ENCODE measurements at places on chromosomes 2 and 18.

DNA sequence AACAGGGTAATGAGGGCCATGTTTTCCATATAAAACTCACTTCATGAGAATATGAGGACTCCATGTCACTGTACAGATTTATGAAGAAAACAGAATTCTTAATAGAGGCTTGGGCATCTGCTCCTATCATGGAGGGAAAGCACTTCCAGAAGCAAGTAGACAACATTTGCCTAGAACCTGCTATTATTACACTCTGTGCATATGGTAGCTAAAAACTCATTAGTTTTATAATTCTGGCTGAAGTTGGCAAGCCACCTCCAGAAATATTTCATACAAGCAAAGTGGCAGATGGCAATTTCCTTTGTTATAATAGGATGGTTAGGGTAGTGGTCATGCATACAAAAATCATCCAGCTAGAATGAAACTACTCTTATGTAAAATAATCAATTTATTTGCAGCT is 65.8 kb upstream of the TLK1 start:
- no peak for DNase-seq

- no peak for DNase-seq
These were observed 207.1 kb upstream of the SMAD2 start for GRCh38 chr18:48137374-48138081.

GRCh38 chr2:185208261-185208660 is 530.3 kb upstream of the FSIP2 start:
- no peak for DNase-seq

GRCh38 chr2:54420524-54421172 is 35.5 kb upstream of the SPTBN1 start:
- DNase-seq = no peak

DNA sequence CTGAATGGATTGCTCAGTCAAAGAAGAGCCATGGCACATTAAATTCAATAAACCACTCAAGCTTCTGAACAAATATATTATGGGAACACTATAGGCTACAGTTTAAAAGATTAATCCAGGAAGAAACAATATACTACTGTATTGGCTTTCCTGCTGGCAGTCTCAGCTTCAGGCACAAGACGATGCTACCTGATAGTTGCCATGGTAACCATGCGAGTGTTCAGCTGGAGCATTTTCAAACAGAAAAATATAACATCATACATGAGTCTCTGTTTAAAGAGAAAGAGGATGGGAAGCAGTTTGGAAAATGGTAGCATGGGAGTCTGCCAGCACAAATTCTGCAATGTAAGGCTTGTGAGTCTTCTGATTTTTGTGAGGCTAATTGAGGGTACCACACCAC is 65.9 kb upstream of the CPO start:
- no peak for DNase-seq

DNA sequence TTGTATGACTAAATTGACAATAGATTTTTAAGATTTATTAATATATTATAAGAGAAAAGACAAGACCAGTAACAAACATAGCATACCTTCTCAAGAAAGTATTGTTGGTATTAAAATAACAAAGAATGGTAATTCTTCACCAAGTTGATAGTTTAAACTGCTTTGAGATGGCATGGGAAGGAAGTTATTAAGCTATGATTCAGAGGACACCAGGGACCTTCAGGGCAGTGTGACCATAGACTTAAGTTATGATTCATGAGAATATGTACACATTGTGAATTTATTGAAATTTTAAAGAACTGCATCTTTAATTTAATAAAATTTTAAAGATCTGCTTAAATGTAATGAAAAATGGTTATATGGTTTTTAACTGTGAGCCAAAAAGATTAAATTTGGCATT is 205.7 kb downstream of the DSEL start:
- no peak for DNase-seq

DNA sequence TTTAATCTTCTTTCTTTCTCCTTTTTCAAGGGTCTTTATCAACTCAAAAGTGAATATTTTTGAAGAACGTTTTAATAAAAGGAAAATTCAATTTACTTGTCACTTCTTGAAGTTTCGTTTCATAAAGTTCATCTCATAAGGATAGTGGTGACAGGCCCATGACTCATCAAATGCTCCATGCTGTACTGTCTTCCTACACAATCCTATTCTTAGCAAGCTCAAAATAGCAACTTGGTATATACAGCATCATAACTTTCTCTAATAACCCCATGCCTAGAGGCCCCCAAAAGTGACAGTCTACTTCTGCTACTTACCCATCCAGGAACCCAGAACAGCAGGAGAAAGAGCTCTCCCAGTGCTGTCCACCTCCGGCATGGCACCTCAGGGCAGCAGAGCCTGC is 7.7 kb downstream of the FBXO15 start:
- DNase-seq = no peak
